Cortex of kidney (tissue), 1 donor: ENCODE measurements at places on chromosomes 13 and 19.

- no peak for DNase-seq
Measured at GRCh38 chr13:112443191-112443994, 67.2 kb downstream of the SPACA7 start.

GRCh38 chr13:113160983-113161382 is 2.5 kb downstream of the PROZ start:
- no peak for DNase-seq

DNA sequence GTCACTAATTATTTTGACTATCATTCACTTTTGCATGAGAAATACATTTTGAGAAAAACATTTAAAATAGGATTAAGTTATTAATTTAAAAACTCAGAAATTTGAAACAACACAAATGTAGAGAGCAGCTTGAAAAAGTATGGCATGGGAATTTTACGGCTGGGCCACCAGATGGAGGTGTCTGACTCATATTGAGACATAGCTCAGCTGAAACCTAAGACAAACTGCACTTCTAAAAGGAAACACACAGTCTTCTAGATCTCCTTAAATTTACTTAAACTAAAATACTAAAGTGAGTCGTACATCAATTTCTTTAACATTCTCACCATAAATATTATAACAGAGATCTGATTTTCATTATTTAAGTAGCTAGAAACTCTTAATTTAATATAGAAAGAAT is 41.9 kb upstream of the POSTN start:
- DNase-seq, result no peak

GRCh38 chr19:6793973-6794372 is 21.5 kb downstream of the VAV1 start:
- no peak for DNase-seq

DNA sequence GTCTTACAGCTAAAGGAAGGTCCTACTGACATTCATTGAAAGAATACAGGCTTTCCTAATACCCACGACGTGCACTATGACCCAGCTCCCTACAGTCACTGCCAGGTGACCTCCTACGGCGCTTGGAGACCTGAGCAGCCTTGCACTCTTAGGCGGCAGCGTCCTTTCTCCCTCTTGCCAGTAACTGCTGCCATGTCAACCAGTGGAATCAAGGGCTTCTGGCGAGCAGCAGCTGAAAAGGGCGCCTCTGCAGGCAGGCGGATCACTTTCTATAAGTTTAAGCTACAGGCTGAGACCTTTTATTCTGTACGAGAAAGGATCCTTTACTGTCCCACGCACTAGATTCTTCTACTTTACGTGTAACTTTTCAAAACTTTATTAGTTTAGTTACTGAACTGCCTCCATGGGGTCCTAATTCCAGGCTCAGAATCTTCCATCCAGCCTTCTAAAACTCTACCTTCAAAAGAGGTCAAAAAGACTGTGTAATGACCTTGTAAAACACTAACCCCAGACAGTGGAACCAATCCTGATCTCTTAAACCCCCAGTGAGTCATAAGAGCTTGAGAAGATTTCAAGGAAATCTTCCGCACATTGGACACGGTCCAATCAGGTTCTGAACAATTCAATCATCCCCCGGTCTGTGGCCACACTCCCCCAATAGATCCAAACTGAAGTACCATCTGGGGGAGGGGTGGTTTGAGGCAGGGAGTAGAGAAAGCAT is 1.9 kb downstream of the KCTD12 start:
- DNase-seq, result no peak

- DNase-seq, result no peak
Measured at GRCh38 chr13:48220592-48220980, 12.4 kb upstream of the ITM2B start.

- no peak for DNase-seq
Measured at GRCh38 chr13:30334663-30335386, 27.5 kb upstream of the KATNAL1 start.
